ENCODE measurements at places on chromosomes 2 and 18.

DNA sequence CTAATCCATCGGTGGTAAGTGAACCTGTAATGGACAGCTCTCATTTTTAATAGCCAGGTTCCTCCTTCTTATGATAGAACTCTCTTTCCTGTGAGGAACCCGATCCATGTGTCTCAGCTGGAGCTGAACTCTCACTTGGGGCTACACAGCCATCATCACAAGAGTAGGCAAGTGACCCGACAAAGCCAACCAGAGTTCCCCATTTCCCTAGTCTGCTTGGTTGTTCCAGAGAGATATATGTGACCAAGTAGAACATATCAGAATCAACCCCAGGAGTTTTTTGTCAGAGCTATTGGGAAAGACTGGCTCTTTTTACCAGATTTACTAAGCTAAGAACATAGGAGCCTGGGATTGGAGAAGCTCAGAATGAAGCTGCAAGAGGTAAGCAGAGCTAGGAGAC is 14.6 kb upstream of the HNRNPLL start:
- no peak for DNase-seq

DNA sequence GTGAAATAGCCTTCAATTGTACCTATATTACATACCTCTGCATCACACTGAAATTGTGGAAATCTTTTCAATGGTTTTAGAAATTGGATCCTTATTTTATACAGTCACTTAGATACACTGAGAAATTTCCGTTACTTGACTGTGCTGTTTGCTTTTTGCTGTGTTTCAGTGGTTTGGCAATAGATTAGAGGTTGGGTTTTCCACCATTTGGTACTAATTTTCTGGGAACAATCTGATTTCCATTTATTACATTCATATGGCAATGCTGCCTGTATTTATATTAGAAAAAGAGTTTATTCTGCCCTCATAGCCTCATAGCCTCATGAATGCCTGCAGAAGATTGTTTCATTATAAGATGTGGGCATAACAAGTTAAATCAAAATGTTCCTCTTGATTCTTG is 285.0 kb downstream of the GULP1 start:
- DNase-seq, result no peak

DNA sequence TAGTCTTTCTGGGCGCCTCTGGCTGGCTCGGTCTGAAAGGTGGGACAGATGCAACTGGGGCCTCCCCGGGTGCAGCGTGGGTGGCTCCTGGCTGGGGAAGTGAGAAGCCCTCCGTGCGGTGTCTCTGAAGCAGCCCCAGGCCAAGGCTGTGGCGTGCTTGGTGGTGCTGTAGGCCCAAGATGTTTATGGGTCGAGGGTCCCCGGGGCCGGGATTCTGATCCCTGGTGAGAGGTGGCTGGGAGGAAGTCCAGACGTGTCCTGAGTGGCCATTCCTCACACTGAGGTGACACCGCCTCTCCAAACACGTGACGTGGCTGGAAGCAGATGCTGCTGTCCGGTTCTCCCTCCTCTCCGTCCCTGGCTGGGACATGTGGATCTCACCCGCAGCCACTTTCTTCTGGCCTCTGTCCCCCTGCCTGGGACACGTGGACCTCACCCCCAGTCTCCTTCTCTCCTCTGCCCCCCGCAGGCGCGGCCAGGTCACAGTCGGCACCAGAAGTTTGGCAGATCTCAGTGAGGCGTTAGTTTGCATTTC is 12.6 kb downstream of the RTP5 start:
- DNase-seq, result peak; percentile 57

GRCh38 chr2:203873461-203873860 is 5.9 kb downstream of the CTLA4 start:
- DNase-seq, result no peak

DNA sequence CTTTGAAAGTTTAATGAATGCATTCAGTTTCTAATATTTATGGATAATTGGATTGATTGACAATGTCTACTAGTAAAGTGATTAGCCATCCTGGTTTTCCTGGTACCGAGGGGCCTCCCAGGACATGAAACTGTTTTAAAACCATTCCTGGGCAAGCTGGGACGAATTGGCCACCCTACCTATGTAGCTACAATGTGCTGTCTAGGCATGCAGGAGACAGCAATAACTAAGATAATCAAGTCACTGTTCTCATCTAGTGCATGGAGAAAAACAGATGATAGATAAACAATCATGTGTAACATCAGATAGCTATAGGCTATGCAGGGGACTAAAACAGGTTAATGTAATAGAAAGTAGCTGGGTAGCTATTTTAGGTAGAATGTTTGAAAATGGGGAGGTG is 67.1 kb downstream of the PMAIP1 start:
- no peak for DNase-seq

GRCh38 chr2:191839918-191840804 is 6.7 kb downstream of the CAVIN2 start:
- DNase-seq, result no peak

DNA sequence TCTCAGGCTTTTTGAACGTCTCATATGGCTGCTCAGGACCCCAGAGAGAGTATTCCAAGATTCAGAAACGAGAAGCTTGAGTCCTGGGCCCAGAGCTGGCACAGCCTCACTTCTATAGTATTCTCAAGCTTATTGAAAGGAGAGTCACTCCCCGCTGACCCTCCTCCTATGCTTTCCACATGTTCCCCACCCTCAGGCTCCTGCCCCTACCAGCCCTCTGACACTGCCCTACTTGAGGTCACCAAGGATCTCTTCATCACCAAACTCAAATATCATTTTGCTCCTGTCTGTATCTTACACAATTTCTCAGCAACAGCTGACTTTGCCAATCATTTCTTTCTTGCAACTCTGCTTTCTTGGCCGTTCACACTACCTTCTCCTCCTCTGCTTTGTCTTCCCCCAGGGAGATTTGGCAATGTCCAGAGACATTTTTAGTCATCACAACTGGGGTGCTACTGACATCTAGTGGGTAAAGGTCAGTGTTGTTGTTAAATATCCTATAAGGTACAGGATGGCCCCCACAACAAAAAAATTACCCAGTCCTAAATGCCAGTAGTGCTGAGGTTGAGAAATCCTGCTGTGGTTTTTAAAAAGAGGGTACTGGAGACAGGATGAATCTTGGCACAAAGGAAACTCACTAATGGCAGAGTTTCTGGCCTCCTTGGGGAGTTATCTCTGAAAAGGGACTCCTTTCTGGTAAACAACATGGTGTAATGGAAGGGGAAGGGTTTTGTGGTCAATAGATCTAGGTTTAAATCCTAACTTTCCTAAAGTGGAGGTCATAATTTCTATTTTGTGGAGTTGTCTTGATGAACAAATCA is 26.9 kb upstream of the INSIG2 start:
- no peak for DNase-seq

DNA sequence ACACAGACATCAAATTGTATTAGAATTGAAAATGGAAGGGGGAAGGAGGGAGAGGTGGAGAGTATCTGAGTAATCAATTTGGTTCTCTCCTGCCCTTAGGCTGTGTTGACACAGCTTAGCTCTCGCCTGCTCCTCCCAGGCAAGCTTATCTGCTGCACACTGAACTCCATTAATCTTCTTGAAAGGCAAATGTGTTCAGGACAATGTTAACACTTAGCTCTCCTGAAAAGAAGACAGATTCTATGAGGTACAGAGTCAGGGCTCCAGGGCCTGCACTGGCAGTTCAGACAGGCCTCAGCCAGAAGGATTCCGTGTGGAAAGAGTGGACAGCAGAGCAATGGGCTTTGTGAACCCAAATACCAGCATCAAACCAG is 430.0 kb upstream of the TNP1 start:
- DNase-seq, result no peak

Data from stimulated activated CD4-positive, alpha-beta T cell treated with anti-CD3 and anti-CD28 coated beads, Interleukin-15, amount 100 ng/mL, for 48 hours (primary cell).